Sigmoid colon (tissue), 7 donors: ENCODE measurements at places on chromosomes 5 and 9. TPM values are rescaled to one million over a fixed set of nuclear protein-coding genes. Genes with fewer than 3 reads are reported as not detected.

DNA sequence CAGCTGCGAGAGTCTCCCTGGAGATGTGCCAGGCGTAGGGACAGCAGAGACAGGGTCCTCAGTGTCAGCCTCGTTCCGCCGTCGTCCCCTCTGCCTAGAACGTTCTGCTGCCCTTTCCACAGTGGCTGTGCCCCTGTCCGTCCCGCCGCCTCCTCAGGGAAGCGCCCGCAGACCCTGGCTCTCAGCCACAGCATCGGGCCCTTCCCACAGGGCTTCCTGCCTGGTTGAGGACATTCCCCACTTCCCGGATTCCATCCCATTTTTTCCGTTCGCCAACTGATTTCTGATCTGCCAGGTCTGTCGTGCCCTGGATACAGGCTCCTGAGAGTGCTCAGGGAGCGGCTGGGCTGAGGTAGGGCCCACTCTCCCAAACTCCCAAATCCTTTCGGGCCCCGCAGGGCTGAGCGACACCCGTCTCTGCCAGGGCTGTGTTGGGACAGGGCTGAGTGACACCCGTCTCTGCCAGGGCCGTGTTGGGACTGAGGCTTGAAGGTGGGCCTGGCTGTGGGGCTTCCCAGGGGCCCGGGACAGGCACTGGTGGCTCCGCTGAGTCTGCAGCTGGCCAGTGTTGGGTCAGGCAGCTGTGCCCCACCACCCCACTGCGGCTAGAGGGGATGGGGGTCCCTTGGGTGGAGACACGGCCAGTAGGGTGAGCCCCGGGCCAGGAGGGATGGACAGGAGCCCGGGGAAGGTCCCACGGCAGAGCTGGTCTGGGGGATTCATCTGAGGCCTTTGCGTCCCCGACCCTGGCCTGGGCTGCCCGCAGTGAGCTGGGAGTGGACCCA lies 15.9 kb downstream of the DNLZ start:
- DNase-seq: no peak

DNA sequence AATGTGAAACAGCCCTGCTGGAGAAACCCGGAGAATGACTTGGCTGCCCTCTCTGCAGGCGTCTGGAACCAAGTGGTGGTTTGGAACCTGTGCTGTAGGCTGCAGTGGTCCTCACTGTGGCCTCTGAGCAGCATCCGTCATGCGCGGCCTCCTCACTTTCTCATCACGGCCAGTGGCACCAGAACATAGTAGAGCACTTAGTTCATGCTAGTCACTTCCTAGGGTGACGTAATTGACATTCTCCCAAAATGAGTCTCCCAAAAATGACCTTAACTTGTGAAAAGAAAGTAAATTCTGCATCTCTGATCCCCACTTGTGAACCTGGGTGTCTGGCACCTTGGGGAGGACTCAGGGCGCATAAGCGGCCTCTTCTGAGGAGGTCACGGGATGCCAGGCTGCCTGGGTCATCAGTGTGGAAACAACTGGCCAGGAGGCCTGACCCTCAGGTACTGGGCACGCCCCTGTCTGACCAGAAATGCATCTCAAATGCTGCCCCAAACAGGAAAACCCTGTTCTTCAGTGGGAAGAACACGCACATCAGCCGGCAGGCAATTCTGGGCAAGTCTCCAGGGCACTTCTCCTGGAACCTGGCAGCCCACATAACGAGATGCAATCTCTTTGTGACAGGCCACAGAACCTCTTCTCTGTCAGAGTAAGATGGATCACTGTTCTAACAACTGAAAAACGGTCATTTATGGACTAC lies 36.6 kb upstream of the SPTLC1 start:
- peak; percentile 84 for DNase-seq

GRCh38 chr5:6291961-6292360 lies 86.4 kb downstream of the MED10 start:
- no peak for DNase-seq

- no peak for DNase-seq
Observed at GRCh38 chr5:77223653-77224052, 13.2 kb downstream of the PDE8B start.

- no peak for DNase-seq
Observed at GRCh38 chr9:34962546-34962945, 4.5 kb downstream of the PHF24 start.

DNA sequence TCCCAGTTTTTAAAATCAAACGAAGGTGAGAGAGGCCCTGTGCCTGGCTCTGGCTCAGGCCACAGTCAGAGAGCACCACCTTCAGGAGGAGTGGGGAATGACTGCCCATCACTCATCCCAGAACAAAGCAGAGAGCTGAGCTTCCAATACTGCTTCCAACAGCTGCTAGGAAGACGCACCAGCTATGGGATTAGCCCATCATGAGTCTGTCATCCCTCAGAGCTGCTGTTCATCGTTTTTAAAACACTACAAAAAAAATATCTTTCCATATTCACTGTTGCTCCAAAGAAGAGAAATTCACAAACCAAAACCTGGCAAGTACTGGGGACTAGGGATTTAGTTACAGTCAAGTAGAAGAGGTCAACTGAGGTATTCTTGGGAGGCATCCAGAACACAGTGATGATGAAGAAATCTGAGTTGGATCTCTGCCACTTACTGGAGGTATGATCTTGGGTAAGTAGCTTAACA lies 102.4 kb downstream of the CDK5RAP2 start:
- DNase-seq: peak; percentile 68

- peak; percentile 75 for DNase-seq
Observed at GRCh38 chr9:130343445-130343918, 77.9 kb downstream of the HMCN2 start.

NREP gene
- 37.5 TPM for total RNA-seq
